ENCODE measurements at places on chromosomes 4 and X.

- no peak for DNase-seq
Observed at GRCh38 chrX:97490656-97491055, 606.9 kb downstream of the RPA4 start.

GRCh38 chr4:38154252-38154651 lies 194.1 kb downstream of the PTTG2 start:
- no peak for DNase-seq

GRCh38 chr4:26075583-26075982 lies 161.6 kb downstream of the SMIM20 start:
- DNase-seq: no peak

DNA sequence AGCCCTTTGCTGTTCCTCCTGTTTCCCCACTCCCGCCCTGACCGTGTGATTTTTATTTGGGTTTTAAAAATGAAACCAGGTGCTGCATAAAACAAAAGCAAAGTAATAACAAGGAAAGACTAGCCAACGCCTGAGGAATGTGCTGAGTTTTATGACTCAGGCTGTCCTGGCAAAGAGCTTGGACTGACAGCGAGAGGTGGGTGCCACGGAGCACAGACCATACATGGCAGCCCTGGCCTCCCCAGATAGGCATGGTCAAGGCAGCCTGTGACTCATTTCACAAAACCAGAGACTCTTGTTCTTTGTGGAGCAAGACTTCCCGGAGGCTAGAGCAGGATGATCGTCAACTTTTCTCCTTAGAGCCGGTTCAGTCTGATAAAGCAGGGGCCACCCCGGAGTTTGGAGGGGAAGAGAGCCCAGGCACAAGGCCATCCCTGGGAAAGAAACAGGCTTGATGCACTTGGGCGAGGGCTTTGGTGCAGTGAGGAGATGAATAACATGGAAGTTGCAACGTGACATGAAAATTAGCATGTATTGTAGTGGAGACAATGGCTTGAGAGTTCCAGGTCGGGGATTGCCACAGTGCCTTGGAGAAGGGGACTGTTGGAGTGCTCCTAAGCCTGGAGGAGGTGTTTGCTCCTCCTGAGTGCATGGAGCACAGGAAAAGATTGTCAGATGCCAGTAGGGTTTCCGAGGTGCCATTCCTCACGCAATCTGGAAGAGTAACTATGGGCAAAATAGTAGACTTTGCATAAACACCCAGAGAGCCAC lies 54.8 kb downstream of the C4orf51 start:
- DNase-seq: no peak

GRCh38 chrX:53442322-53442631 lies 8.1 kb upstream of the HSD17B10 start:
- DNase-seq: no peak

GRCh38 chrX:135489542-135489941 lies 30.9 kb upstream of the INTS6L start:
- DNase-seq: no peak
